ENCODE measurements at places on chromosomes 6 and 20.

- no peak for DNase-seq
Observed at GRCh38 chr6:125749865-125750691, 646 bp downstream of the HEY2 start.

- DNase-seq: no peak
Observed at GRCh38 chr20:44717986-44718385, 2.8 kb downstream of the CCN5 start.

DNA sequence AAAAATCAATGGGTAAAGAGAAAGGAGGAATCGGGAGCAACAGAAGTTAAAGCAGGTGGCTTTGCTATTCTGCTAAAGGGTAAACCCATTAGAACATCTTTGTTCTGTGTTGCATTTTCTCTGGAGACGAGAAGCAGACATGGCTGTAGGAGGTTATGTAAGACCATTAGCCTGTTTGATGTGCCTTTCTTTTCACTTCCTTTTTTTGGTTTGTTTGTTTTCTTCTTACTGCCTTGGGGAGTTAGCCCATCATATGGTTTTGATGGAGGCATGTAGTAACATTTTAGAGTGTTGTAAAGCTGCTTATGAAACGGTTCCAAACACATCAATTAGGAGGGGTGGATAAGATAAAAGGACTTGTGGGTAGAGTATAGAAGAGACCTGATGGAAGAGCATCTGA, 131.0 kb downstream of the DOK5 start:
- DNase-seq: no peak

GRCh38 chr20:45796337-45797065, 4.7 kb downstream of the DNTTIP1 start:
- DNase-seq: no peak

GRCh38 chr20:57851796-57852195, 142.0 kb upstream of the PMEPA1 start:
- DNase-seq: no peak

DNA sequence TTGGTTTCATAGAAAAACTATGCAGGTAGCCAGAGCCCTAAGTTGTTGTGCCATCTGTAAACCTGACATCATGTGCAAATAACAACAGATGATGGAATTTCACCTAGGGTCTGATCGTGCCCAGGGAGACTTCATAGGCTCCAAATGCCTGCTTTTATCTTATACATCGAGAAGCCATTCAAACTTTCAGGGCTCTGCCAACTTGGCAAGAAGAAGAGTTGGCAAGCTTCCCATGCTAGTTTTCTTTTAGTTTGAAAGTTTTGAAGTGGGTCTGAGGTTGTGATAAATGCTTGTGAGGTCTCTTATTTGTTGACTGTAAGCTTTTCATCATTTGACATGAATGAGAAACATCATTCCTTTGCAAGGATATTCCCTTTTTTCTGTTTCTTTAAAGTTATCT, 175.4 kb upstream of the FLRT3 start:
- DNase-seq: no peak

DNA sequence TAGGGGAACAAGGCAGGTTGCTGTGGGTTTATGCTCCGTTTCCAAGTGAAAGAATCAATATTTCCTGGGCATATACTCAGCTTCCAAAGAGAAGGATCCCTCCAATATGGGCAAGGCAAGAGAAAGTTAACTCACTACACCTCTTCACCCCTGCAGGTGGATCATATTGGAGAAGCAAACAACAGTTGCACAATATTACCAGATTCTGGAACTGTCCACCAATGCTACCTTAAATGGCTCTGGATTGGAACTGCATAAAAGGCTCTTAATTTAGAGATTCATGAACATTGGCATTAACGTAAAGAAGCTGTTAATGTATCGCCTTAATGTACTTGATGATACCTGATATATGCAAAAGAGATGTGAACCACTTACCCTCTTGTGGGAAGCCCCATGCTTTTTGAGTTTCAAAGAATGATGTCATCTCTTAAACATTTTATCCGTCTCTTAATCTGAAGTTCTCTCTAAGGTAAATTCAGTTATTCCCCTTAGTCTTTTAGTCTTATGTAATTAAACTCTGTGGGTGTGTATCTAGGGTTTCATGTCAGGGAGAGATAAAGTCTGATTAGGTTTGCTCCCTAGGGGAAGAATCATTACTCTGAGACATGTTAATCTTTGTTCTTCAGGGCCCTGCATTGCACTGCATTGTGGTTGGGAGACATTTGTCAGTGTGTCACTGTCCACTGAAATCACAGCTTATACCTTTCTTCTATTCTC, 99.5 kb downstream of the PHACTR1 start:
- no peak for DNase-seq

GRCh38 chr6:129795261-129795660, 65.9 kb downstream of the TMEM244 start:
- DNase-seq: no peak

DNA sequence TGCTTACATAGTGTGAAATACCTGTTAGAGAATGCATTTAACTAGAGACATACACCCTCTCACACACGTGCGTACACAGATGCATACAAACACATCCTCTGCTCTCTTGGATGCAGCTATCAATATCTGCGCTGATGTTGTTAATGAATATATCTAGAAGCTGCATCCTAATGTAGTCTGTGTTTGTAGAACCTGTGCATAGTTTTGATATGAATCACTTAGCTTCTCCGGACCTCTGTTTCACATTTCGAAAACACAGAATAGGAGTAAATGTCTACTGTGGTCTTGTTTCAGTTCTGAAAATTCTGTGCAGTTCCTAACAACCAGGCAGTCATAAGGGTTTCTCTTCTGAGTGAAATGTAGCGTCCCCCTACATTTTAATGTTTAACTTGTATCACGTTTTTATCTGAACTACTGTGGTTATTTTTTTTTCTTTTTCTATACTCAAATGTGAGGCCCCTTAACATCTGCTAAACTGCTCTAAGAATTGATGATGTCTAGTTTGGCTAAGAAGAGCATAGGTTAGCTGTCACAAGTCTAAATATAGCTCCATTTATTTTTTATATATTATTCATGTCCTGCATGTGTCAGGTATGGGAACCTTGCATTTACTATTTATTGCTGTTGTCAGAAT, 254.5 kb downstream of the TMEM242 start:
- no peak for DNase-seq

- DNase-seq: peak; percentile 40
Observed at GRCh38 chr6:105994118-105994590, 92.0 kb upstream of the PRDM1 start.

- DNase-seq: no peak
Observed at GRCh38 chr6:154367839-154368695, 11.5 kb upstream of the IPCEF1 start.

DNA sequence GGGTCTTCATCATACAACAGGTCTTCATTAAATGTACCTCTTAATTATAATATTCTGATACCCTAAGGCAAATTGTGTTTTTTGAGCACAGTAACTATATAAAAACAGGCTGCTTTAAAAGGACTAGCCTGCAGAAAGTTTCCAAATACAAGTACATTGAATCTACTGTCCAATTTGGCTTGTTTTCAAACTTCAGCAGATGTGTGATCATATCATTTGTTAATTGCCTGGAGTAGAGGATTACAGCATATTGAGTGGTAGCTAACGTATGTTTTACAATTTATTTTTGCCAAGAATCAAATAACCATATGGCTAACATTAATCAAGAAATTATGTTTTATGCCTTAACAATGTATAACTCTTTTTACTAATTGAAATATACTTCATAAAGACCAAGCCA, 12.6 kb downstream of the TINAG start:
- DNase-seq: no peak

DNA sequence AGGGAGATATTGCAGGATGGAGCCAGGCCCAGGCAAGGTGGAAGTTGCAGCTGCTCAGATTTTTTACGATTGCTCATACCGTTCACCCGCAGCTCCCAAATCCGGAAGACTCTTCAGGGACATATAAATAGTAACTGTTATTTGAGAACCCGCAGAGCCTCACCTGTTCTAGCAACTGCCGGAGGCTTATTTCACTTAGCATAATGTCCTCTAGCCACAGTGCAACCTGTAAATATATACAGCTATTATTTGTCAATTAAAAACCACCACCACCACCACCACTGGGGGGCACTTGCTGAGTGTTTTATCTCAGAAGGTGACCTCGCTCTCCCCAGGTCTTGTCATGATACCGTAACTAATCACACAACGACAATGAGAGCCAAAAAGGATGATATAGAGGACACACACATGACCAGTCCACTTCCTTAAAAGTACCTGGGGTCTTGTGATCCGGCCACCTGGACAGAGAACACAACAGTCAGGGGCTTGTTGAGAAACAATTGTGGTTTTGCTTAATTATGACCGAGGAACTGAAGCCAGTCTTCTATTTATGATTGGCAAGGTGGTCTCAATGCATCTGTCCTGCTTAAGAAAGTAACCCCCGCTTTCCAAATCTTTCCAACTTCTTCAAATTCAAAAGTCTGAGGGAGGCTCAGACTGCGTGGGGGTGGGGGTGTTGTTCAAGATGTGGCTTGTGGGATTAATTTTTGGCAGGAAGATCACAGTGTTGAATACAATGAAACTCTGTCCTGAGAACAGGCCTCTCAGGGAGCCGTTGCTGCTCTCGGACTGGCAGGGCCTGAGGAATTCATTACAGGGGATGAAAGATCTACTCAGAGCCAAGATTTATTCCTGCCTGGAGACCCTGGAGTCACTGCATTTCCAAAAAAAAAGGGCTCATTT, 107.7 kb upstream of the PRND start:
- peak; percentile 61 for DNase-seq

- DNase-seq: no peak
Observed at GRCh38 chr6:158766621-158767455, 52.3 kb downstream of the EZR start.

GRCh38 chr6:167746390-167746907, 80.3 kb upstream of the AFDN start:
- DNase-seq: no peak

- DNase-seq: no peak
Observed at GRCh38 chr6:166351715-166352285, 9.5 kb upstream of the SFT2D1 start.

DNA sequence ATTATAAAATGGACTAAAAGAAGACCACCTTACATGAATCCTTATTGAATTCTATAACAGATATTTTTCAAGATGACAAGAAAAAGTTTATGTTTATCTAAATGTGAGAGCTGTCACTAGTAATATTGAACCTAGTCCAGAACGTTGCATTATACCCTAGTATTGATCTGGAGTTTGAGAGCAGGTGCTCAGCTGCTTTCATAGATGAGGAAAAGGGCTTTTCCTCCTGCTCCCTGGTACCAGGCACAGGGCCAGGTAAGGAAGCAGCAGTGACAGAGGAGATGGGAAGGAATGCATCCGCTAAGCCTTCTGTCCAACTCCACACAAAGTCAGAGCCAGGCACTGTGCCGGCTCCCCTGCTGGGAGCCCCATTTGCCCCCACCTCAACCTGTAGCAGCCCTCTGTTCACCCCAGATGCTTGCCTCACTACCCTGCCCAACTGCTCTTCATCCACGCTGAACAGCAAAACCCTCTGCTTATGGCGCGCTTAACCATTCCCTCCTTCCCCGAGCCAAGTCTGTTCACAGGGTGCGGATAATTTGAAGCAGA, 393.1 kb downstream of the FRK start:
- no peak for DNase-seq

DNA sequence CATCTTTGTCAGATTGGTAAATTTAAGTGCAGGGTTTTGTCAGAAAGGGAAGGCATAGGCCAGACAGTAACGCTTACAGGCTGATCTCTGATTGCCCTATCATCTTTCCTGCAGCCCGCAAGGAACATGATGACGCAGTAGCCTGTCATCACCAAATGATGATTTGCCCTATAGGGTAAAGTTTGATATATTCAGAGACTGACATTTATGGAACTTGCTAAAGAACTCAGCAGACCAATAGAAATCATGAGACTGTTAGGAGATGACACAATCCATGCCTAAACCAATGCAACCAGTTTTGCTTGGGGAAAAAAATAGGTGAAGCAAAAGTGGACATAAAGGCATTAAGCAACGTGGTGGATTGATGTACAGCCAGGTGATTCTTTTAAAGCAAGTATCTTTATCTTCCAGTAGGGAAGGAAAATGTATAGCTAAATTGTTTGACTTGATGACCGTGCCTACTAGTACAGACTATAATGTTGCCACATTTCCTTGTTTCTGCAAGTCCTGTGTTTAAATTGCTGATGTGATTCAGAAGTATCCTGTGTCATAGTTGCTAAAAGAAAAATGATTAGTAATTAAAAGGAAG, 2.4 kb downstream of the NUS1 start:
- peak; percentile 10 for DNase-seq

DNA sequence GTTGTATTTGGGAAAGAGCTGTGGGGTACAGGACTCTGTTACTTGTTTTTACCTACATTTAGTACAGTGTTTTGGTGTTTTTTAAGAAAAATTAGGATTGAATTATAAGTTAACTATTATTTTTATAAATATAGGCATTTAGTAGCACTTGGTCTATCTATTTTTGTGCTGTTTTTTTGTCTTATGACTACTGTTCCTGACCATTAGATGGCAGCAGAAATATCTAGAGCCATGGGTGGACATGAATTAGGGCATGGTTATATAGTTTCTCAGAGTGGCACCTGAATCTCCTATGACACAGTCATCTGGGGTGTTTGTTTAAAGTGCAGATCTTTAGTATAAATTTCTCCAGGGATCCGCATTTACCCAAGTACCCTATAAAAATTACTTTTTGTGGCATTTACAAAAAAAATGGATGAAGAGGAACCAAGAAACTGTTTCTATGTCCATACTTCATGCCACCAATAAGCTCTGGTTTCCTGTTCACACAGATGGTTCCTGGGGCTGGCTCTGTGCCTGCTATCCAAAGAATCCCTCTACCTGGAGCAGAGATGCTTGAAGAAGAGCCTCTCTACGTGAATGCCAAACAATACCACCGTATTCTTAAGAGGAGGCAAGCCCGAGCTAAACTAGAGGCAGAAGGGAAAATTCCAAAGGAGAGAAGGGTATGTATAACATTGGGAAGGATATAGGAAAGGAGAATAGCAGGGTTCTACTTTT, 19.8 kb downstream of the NFYA start:
- DNase-seq: no peak

DNA sequence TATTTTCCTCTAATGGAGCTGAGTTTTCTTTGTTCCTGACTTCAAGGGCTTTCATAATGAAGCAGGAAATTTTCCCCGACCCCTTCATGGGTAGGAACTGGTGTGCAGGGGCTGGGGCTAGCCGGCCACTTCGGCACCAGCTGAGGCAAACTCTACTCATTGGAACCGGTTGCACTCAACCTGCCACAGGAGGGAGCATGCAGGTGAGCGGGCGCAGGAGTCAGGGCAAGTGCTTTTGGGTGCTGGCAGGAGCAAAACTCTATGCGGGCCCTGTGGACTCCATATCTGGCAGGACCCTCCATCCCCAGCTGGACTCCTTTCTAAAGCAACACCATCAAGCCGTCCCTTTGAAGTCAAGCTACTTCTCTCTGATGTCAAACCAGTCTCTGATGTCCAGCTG, 244.2 kb downstream of the EPM2A start:
- no peak for DNase-seq

DNA sequence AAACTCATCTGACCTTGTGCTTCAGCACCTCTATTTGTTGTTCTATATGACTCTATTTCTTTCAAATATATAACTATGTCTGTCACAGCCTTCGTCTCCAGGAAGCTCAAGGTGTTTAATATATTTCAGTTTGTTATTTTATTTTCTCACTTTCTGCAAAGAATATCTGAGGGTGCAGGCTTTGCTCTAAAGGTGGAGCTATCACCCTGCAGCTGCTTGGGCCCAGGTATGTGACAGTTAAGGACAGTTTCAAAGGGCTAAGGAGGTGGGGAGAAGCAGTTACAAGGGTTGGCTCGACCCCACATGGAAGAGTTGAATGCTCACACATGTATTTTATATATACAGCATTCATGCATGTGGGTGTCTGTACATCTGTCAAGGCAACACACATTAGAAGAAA, 405.6 kb downstream of the BTBD9 start:
- DNase-seq: no peak

GRCh38 chr20:40606237-40606636, 82.8 kb downstream of the MAFB start:
- DNase-seq: no peak

All from activated naive CD8-positive, alpha-beta T cell treated with anti-CD3 and anti-CD28 coated beads, Interleukin-2, amount 50 U/mL, for 24 hours (primary cell).